ENCODE measurements at places on chromosomes 12 and 14.

GRCh38 chr14:95057851-95058250 is 99.5 kb downstream of the DICER1 start:
- DNase-seq: no peak

DNA sequence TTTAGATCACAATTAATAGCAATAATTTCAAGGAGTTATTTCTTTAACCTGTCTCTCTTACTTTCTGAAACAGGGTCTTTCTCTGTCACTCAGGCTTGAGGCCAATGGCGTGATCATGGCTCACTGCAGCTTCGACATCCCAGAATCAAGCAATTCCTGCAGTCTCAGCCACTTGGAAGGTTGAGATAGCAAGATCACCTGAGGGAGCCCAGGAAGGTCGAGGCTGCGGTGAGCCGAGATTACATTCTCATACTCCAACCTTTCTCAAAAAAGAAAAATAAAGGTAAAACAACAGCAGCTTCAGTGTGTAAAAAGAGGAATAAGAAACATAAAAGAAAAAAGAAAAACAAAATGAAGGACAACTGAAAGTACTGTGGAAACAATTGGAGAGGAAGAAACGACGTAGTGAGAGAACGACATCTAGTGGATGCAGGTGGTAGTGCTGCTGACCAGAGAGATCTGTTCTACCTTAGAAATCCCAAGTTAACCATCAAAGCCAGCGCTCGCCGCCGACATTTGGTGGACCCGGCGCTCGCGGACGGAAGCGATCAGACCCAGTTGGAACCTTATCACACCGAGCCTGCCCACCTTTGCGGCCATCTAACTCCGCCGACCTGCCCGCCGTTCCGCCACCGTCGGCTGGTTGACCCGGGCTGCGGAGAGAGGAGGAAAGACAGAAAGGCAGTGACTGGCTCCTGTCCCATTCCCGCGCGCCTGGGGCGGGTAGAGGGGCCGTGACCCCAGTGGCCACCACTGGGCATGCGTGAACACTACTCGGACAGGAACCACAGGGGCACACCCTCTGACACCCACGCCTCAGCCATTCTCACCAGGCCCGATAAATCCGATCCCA is 196.1 kb downstream of the ALG10 start:
- DNase-seq: peak; percentile 45

- DNase-seq: no peak
These were observed 28.1 kb upstream of the GPR68 start for GRCh38 chr14:91272341-91273272.

DNA sequence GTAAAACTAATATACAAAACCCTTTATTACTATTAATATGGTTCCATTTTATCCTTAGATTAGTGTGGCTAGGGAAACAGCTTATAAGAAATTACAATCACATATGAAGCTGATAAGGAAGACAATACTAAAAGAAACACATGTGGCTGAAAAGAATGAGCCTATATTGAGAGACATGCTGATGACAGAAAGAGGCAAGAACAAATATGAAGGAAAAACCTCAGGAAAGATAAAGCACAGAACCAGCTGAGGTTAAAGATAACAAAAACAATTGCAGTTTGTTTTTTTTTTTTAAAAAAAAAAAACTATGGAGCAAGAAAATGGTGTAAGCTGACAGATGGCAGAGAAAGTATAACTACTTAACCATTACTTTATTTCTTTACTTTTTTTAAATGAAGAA is 69.2 kb upstream of the OSBPL8 start:
- DNase-seq: no peak

GRCh38 chr14:97442363-97442762 is 645.2 kb downstream of the VRK1 start:
- no peak for DNase-seq

DNA sequence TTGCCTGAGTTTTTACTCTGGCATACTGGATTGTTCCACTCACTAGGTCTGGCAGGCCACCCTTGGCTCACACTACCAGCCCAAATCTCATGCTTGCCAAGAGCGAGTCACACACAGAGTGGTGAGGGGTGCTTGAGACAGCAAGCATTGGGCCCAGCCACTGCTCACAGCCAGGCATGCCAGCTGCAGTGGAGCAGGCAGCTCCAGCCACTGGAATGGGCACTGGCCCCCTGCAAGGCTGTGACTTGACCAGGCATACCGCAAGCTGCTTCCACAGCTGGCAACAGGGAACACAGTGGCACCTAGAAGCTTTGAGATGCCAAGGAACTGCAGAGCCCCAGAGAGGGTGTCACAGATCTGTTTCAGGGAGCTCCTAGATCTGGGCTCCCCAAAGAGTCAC is 488.5 kb downstream of the LRFN5 start:
- DNase-seq: no peak

GRCh38 chr14:84877061-84877460 is 652.9 kb upstream of the FLRT2 start:
- no peak for DNase-seq

DNA sequence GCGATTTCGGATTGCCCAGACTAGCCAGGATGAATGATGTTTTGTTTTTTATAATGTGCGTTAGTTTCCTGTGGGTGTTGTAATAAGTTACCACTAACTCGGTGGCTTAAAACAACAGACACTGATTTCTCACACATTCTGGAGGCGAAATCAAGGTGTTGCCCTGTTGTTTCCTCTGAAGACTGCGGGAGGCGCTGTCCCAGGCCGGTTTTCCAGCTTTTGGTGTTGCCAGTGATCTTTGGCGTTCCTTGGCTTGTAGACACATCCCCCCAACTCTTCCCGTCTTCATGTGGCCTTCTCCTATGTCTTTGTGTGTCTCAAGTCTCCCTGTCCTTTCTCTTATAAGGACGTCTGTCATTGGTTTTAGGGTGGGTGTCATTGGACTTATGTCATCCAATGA is 267.7 kb downstream of the AACS start:
- no peak for DNase-seq

- no peak for DNase-seq
These were observed 5.2 kb upstream of the RIMKLB start for GRCh38 chr12:8692573-8692972.

DNA sequence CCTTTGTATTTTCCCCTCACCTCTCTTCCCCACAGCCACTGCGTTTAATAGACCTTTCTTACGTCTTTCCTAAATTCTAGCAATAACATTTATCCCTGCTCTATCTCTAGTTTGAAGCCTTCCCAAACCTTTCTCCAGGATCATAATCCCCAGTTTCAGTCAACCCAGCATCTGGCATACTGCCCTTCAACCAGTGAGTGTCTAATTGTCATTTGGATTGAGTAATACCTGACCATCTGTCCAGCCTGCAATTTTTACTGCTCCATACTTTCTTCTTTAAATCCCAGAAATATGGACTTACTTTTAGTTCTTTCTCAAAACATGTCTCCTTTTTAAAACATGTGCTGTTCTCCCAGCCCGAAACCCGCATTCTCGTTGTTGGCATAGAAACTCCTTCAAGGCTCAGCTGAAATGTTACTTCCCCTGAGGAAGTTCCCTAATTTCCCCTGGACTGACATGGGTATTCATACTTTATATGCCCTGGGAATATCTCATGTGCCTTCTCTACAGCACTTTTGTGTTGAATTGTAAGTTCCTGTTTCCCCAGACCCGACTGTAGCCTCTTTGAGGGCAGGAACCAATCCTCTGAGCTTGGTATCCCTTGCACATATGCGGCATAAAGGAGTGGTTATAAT is 65.1 kb upstream of the ETV6 start:
- DNase-seq: no peak

- DNase-seq: no peak
These were observed 64.3 kb upstream of the DIO3 start for GRCh38 chr14:101496776-101497683.

DNA sequence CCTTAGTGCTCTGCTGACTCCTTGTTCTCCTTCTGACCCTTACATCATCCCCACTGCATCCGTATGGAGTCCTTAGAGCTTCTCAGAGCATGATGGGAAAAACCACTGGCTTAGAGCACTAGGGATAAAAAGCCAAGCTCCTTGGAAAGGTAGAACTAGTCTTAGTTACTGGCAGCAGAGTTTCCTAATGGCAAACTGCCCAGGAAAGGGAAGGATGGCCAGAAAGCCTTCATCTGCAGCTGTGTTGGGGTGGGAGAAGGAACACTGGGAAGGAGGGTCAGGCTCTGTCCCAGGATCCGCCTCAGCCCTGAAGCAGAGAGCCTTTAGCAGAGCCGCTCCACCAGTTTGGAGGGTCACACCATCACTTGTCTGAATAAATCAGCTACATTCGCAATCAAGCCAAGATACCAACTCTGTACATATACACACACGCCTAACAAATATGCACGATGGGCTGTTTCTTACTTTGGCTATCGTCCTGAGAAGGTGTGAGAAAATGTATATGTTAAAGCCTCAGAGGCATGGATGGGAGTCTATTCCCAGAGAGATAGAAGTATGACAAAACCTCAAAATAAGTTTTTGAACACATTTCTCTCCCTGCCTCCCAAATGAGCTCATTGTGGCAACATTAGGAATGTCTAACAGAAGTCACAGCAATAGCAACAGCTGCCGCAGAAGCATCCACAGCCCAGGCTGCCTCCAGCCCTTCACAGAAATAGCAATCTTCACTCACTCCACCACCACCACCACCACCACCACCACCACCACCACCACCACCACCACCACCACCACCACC is 18.6 kb upstream of the GALNT8 start:
- DNase-seq: no peak

DNA sequence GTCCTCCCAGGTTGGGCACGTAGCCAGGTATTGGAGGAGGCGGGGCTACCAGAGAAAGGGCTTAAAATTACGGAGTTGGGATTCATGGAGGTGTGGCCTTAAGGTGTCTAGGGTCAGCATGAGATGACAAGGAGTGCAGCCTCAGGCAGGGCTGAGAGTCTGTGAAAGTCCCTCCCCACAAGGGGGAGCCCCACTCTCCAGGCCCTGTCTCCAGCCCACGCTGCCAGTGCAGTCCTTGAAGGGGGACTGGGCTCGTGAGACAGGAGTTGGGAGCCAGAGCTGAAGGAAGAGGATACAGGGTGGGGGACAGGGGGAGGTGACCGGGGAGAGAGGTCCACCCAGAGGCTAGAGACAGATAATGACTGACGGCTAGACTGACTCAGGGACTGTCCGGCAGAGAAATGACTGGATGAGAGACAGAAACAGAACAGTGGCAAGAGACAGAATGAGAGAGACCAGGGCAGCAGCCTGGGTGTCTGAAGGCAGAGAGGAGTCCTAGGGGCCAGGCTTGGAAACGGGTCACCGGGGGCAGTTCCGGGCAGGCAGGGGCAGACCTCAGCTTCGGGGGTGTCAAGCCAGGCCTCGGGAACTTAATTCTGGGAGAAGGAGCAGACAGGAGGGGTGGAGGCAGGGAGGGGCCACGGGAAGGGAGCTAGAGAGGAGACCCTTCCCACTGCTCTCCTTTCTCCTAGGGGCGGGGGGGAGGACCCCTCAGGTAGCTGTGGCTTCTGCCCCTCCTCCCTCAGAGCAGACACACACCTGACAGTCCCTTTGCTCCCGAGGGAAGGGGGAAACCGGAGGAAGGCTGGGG is 970 bp downstream of the CDH24 start:
- DNase-seq: peak; percentile 79

- DNase-seq: no peak
These were observed 231.3 kb downstream of the MON2 start for GRCh38 chr12:62697893-62698292.

GRCh38 chr12:58176296-58176869 is 235.0 kb downstream of the ATP23 start:
- DNase-seq: peak; percentile 14

DNA sequence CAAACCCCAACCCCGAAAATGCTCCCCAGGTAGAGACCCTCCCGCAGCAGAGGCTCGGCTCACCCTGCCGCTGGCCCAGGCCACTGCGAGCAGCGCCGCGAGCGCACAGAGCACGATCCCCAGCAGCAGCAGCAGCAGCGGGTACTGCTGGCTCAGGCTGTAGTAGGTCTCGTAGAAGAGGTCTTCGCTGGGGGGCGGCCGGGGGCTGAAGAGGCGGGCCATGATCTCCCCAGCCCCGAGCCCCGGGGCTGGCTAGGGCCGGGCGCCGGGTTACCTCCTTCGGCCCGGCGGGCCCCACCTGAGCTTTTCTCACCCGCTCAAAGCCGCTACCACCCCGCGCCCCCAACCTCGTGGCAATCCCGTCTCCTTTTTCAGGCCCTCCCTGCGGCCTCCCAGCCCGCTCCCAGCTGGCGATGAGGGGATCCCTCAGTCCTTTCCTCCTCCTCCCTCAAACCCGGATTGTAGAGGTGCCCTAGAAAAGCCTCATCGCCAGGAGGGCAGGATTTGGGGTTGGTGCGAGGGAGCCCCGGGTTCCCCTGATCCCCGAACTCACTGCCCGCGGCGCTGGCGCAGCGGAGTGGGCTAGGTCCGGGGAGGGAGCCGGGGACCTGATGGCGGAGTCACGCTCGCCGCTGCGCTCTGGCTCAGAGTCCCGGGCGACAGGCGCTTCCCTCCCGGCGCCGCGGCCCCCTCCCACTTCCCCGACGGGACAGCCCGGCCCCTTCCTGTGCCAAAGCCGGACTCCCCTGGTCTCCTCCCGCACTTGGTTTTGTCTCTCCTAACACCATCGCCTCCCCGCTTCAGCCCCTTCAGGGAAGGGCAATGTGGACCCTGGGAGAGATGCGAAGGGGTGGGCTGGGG is at the start of gene ADCY4:
Gene ADCY4, minus strand, starts transcription at position 641 of the 861 bp plus-strand sequence. Its CDS starts 419 bp downstream, at position 222.
- DNase-seq: no peak

DNA sequence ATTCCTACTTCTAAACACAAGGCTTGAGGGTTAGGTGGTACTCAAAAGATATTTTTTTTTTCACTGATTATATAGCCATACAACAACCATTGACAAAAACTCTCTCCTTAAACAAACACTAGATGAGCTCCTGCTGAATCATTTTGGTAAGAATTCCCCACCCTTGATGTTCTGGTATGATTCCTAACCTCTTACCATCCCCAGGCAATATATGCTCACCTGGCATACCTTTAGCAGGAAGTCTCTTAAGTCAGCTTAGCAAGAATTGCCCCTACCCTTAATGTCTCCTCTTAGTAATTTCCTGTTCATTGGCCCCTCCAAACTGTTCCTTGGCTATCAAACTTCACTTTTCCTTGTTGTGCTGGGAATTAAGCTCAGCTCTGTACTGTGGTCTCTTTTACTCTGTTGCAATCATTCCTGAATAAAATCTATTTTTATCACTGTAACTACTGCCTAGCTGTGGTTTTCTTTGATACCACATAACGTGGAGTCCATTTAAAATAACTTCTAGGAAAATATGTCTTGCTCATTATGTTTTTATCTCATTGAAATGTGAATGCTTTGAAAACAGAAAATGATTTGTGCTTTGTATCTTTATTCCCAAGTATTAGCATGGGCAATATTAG is 712.6 kb downstream of the SLC16A7 start:
- no peak for DNase-seq

DNA sequence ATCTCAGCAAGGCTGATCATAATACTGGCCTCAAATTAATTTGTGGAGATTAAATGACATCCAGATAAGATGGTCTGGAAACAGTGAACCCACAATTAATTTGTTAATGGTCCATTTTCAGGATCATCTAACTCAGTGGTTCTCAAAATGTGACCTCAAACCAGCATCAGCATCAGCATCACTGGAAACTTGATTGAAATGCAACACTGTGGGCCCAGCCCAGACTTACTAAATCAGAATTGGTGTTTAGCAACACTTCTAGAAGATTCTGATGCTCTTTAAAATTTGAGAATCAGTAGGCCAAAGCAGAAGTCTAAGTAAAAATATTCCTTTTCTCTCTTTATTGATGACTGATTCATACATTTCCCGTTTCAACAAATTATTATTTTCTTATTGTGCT is 10.7 kb upstream of the KRT82 start:
- no peak for DNase-seq
